ENCODE measurements at places on chromosomes 1 and 21.
A peak's percentile ranks its signal among the peaks of the same experiment; 100 is the strongest.

GRCh38 chr1:111556325-111557037, 53.0 kb upstream of the ADORA3 start:
- DNase-seq, result no peak

- DNase-seq, result no peak
Measured at GRCh38 chr1:27601771-27602461, 2.0 kb downstream of the AHDC1 start.

DNA sequence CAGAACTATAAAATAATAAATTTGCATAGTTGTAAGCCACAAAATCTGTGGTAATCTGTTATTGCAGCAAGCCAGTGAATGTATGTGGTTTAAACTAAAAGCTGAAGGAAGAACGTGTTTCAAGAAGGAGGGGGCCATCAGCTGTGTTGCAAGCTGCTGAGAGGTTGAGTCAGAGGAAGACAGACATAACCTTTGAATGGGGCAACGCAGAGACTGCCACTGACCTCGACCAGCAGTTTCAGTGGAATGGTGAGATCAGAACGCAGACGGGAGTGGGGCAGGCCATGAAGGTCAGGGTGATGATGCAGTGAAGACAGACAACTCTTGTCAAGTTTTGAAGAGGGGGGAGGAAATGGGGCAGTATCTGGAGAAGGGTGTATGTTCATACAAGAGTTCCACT, 23.2 kb upstream of the QSOX1 start:
- DNase-seq, result no peak

DNA sequence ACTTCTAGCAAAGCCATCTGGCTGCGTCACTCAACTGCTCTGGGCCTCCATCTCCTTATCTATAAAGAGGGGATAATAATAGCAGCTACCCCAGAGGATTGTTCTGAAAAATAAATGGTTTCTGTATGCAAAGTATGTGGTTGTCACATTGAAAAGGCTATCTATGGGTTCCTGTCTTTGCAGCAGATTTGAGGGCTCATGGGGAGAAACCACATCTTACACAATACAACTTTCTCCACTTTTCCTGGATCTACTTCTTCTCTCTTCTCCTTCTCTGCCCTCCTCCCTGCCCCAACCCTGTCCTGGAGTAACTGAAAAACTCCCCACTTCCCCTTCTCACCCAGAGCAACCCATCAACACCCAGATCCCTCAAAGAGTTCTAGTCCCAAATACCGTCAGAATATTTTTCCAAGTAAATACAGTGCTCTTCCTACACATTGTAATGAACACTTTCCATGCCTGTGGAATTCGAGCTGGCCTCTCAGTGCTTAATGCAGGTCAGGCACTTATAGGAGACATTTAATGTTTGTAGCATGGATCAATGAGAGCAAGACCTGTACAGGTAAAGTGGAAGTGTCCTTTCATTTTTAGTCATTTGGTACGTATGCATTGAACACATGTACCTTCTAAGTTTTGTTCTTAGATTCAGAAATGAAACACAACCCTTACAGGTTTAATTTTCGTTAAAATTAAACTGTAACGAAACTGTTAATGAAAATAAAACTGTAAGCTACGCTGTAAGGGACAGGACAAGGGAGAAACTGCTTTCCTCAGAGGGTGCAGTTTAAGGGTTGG, 131.9 kb downstream of the AK5 start:
- peak; percentile 32 for DNase-seq

DNA sequence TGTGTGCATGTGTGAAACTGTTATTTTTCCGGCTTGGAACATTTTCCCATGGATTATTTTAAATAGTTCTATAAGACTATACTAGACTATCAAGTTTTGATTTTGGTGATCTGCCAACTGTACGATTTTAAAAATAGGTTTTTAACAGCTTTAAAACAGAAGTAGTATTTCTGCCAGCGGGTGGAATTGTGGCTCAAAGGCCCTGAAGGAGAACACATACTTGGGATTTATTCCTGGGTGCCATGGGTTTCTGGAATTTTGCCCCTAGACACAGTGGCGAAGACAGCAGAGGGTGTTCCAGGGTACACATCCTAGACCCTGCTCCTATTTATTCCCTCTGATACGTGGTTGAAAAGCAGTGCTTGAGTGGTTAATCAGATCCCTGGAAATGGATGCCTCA, 81.7 kb upstream of the IPO9 start:
- no peak for DNase-seq

- DNase-seq, result no peak
Measured at GRCh38 chr1:241101622-241102021, 255.4 kb downstream of the RGS7 start.

DNA sequence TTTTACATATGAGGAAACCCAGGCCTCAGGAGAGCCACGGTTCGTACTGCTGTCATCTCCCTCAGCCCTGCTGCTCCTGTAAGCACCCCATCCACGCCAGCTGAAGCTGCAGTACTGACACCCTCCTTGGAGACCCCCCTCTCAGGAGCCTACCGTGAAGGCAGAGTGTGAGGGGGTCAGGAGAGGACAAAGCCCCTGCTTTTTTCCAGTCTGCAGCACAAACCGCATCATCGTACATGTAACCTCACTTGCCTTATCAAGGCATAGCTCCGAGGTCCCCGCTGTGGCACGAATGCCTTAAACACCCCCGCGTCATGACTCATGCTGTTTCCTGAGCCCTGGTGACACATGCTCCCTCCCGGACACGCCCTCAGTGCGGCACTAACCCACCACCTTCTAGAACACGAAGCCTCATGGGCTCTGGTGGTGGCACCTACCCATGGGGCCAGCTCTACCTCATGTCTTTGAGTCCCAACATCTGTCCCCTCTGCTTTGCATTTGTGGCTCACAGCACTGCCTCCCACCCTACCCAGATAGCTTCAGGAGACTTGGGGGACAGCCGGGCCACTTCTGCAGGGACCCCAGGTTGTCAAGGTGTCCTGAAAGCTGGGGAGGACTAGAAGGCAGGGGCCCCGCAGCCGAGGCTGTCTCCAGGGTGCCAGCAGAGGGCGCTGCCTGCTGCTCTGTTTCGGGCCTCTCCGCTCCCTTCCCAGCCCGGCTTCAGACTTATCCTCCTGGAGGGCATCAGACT, 4.9 kb downstream of the SH3BGRL3 start:
- peak; percentile 88 for DNase-seq

DNA sequence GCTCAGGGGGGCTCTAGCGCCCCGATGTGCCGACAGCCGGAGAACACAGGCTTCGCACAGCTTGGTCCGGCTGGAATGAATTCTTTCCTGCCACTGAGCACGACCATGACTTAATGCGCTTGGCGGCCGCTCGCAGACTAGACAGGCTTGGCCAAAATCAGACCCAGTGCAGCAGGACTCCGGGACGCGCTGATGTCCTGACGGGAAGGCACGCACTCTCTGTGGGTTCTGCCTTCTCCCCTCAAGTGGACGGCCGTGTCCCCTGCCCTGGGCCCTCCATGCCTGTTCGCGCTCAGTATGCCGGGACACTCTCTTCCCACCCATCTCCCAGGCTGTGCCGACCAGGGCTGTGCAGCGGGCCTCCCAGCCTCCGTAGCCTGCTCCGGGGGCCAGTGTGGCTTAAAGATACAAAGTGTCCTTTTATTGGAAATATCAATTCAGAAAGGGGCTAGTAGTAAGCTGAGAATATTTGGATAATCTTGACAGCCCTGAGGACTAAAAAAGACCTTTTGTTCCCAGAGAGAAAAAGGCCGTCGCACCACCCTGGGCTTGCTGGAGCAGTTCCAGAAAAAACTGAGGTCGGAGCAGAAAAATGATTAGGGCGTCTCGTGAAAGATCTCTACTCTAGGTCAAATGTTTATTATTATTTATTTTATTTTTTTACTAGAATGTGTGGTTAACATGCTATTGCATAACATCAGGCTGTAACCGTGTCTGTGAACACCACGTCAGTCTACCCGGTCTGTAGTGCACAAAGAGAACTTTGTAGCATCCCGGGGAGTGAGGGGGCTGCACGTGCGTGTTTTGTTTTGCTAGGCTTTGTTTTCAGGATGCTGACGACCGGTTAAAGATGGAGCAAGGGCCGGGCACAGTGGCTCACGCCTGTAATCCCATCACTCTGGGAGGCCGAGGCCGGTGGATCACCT, 88.1 kb upstream of the ARHGEF16 start:
- DNase-seq, result no peak

GRCh38 chr1:226590614-226591013, 42.0 kb downstream of the STUM start:
- DNase-seq, result no peak

DNA sequence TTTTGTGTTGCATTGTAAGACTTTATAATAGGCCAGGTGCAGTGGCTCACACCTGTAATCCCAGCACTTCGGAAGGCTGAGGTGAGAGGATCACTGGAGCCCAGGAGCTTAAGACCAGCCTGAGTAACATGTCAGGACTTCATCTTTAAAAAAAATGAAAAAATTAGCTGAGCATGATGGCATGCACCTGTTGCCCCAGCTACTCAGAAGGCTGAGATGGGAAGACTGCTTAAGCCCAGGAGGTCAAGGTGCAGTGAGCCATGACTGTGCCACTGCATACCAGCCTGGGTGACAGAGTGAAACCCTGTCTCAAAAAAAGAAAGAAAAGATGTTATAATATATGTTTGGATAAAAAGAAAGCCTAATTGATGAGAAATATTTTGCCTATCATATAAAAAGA, 34.9 kb downstream of the HMCN1 start:
- no peak for DNase-seq

DNA sequence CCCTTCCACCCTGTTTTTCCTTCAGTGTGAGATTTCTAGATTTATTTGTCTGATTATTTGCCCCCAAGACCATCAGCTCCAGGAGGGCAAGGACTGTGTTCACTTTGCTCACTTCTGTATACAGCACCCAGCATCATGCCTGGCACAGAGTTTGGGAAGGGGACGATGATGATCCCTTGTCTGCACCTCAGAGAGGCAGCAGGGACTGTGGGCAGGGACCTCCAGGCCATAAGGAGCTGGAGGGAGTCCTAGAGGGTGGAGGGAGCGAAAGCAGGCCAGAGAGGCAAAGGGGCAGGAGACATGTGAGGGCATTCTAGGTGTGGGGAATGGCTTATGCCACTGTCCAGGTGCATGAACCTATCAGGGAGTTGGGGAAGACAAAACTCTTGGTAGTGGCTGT, 32.8 kb downstream of the H3-3A start:
- DNase-seq, result no peak

- DNase-seq, result no peak
Measured at GRCh38 chr21:37742532-37742931, 173.7 kb downstream of the KCNJ6 start.

- DNase-seq, result no peak
Measured at GRCh38 chr1:26541431-26541815, 11.9 kb downstream of the RPS6KA1 start.

- DNase-seq, result no peak
Measured at GRCh38 chr1:94395748-94396309, 22.4 kb upstream of the ABCD3 start.

- no peak for DNase-seq
Measured at GRCh38 chr1:60090655-60091054, 17.1 kb upstream of the C1orf87 start.

DNA sequence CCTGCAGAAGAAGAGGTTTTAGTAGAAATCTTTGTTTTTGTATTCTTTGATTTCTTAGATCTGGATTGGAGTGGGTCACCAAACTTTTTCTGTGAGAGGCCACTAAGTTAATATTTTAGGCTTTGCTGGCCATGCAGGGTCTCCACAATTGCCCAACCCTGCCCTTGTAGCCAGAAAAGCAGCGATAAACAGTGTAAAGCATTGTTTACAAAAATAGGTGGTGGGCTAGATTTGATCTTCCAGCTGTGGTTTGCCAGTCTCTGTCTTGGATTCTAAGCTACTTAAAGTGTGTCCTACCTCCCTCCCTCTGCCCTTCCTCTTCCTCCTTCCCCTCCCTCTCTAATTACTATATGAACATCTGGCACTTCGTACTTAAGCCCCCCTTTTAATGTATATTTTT, 68.0 kb downstream of the LAMC1 start:
- no peak for DNase-seq

DNA sequence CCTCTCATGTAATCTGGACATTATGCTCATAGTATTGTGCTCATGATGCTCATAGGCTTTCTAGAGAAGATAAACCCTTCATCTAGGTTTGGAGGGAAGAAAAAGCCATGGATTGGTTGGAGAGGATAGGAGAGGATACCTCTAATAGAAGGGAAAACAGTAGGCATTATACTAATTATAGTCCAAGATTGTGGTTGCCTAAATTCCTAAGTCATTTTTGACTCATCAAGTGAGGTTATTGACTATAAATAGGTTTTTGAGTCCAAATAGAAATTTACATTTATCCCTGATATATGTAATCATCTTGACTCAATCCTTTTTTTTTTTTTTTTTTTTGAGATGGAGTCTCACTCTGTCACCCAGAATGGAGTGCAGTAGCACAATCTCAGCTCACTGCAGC, 5.0 kb downstream of the SYT11 start:
- no peak for DNase-seq

GRCh38 chr1:66535061-66535460, 1.1 kb downstream of the SGIP1 start:
- DNase-seq, result no peak

Data from CD4-positive, CD25-positive, alpha-beta regulatory T cell (primary cell).